ENCODE measurements at places on chromosomes 11 and 22.

DNA sequence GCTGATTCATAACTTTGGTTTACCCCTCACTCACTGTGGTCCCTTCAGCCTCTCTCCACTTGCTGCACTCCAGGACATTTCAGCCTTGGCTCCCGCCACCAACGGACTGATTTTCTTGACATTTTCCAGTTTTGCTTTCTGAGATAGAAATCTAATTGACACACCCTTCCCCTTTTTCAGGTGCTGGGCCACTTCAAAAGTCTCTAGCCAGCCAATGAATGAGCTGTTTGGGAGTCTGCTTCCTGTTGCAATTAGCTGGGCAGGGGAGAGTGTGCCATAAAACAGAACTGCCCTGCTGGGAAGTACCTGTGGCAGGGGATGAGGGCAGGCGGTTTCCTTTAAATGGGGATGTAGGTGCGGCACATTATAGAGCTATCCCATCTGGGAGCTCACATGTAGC is 21.1 kb upstream of the PLET1 start:
- no peak for DNase-seq

DNA sequence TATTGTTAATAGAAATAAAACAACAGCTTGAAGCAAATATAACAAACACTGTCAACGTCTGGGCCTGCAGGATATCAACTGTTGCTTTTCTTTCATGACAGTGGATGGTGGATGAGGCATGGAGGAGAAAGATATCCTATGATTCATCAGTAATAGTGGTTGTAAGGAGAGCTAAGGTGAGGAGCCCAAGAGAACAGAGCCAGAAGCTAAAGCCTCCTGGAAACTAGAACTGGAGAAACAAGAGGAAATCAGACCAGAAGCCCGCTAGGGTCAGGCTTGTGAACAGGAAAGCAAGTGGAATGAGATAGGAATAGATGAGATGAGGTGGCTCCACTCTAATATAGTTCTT is 37.7 kb upstream of the MMP12 start:
- no peak for DNase-seq

DNA sequence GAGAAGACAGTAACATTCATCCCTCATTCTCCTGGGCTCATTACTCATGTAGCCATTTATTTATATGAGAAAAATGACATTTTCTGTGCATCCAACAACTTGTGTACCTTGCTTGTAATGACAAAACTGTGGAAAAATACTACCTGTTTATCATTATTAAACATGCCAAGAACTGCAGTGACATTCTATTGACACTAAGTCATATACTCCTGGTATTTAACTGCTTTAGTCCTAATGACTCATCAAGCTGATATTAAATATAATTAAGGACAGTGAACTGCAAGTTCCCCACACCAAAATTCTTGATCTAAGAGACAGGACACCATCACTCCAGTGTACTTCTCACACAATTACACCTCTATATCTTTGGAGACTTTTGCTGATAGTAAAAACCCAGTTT is 1328.7 kb upstream of the RAG2 start:
- no peak for DNase-seq

- DNase-seq = no peak
Measured at GRCh38 chr11:130480711-130481140, 32.3 kb downstream of the ADAMTS15 start.

- DNase-seq = no peak
Measured at GRCh38 chr22:19419464-19420178, 11.9 kb downstream of the HIRA start.

- DNase-seq = no peak
Measured at GRCh38 chr11:86514453-86514852, 139.8 kb downstream of the CCDC81 start.

DNA sequence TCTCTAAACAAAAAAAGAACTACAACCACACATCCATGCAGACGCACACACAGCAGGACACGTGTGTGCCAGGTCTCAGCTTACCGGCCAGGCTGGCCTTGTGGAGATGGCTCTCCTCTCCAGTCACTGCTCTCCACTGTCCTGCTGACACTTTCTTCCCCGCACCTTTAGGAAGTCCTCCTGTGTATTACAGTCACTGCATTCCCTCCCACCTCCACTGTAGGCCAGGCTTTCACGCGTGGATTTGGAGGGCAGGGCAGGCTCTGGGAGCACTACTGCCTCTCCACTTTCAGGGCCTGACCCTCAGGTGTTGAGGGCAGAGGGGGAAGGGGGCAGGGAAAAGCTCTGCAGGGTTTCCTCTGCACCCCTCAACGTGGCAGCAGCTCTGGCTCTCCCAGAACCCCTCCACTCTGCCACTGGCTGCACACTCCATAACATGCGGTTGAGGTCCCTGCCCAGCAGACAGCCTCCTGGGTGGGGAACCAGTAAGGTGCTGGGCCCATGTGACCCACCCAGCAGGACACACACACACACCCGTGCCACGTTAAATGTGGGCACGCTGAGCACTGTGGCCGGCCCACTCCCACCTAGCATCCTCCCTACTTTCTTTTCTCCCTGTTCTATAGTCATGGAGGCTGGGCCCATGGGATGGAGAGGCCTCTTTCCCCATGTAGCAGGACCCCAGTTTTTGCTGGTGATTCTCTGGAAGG is 107.0 kb upstream of the PITPNB start:
- DNase-seq = no peak

- DNase-seq = no peak
Measured at GRCh38 chr22:23376256-23376655, 195.9 kb downstream of the BCR start.

GRCh38 chr22:41904450-41905410 is 10.1 kb downstream of the SHISA8 start:
- no peak for DNase-seq

GRCh38 chr22:24244144-24244787 is 616 bp downstream of the GGT5 start:
- DNase-seq = no peak

- DNase-seq = no peak
Measured at GRCh38 chr11:78250099-78250498, 61.4 kb downstream of the USP35 start.

- peak; percentile 90 for DNase-seq
Measured at GRCh38 chr11:73950869-73951710, at the start of gene DNAJB13. Gene DNAJB13 (plus strand): TSS chr11:73951026. CDS start chr11:73951070, 44 bp downstream.

DNA sequence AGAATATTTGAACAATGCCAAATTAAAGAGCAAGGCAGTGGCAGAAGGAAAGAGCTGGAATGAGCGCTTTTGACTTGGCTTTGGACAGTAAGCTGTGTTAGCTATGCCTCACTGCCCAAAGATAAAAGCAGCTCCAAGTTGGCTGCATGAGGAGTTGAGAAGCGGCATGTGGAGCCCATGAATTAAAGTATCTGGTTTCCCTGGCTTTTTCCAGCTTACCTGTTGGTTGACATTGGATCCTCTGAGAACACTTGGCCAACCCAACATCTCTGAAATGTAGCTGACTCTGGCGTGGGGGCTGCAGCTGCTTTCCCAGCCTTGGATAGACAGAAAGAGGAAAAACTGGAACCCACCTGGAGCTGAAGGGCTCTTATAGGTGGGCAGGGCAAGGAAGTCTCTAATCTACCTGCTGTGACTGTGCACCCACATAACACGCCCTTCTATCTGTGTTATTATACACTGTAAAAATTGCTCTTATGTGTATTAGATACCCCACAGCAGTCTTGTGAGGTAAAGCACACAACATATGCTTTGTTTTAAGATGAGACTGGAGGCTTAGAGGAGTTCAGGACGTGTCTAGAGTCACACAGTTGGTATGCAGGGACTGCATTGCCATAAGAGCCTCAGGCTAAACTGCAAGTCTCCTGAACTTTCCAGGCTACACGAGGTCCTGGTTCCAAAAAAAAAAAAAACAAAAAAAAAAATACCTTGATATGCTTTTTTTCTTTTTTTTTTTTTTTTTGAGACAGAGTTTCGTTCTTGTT is 5.8 kb downstream of the UBASH3B start:
- DNase-seq = no peak

DNA sequence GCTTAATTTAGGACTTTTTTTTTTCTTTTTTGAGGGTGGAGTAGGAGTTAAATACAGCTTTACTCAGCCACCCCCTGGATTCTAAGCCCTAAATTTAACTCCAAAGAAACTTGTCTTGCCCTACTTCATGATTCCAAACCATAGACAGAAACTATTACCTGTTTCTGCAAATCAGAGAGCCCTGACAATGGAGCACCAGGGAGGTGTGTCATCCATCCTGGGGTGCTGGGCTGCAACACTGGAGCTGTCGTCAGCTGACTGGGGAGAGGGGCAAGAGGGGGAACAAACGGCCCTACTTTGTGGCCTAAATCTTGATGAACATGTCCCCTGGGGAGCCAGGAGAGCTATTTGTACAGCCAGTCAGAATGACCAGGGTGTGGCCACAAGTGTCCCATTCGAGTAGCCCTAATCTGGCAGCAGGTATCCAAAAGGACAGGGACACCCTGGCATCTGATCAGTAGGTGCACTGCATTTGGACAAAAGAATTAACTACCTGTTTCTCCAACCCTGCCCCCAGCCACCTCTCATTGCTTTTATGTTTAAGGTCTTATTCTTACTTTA is 50.8 kb downstream of the PLEKHA7 start:
- no peak for DNase-seq

- DNase-seq = no peak
Measured at GRCh38 chr11:125553357-125553756, 15.9 kb upstream of the EI24 start.

DNA sequence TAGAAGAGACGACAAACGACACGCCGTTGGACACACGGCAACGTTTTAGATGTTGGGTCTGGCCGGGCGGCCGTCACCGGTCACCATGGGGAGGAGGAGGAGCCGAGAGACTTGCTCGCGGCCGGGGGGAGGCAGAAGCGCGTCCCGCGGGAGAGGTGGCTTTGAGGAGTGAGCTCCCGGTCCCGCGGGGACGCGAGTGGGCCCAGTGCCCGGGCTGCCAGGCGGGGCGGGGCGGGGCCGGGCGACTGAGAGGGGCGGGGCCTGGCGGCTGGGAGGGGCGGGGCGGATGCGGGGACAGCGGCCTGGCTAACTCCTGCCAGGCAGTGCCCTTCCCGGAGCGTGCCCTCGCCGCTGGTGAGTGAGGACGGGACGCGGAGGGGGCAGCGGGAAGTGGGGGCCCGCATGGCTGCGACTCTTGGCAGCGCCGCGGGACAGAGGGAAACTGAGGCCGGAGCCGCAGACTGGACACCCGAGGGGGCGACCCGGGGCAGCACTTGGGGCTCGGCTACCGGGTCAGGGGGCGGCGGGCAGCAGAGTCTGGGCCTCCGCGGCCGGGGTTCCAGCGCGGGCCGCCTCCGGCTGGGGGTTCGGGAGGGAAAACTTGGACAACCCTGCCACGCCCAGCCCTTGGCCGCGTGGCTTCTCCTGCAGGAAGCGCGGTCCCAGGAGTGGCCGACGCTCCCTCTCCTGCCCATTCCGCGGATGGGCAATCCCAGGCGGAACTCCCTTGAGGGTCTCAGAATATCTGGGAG is at the start of gene TSPO:
TSS of gene TSPO (plus strand) at position 309 of the 752 bp plus-strand sequence. CDS start 7,680 bp downstream, outside the sequence.
- peak; percentile 54 for DNase-seq

- no peak for DNase-seq
Measured at GRCh38 chr22:39382410-39382809, 17.2 kb upstream of the TAB1 start.

GRCh38 chr22:42803389-42803788 is 53.7 kb downstream of the ARFGAP3 start:
- DNase-seq = no peak

GRCh38 chr11:69327741-69328191 is 33.8 kb downstream of the MYEOV start:
- DNase-seq = no peak

DNA sequence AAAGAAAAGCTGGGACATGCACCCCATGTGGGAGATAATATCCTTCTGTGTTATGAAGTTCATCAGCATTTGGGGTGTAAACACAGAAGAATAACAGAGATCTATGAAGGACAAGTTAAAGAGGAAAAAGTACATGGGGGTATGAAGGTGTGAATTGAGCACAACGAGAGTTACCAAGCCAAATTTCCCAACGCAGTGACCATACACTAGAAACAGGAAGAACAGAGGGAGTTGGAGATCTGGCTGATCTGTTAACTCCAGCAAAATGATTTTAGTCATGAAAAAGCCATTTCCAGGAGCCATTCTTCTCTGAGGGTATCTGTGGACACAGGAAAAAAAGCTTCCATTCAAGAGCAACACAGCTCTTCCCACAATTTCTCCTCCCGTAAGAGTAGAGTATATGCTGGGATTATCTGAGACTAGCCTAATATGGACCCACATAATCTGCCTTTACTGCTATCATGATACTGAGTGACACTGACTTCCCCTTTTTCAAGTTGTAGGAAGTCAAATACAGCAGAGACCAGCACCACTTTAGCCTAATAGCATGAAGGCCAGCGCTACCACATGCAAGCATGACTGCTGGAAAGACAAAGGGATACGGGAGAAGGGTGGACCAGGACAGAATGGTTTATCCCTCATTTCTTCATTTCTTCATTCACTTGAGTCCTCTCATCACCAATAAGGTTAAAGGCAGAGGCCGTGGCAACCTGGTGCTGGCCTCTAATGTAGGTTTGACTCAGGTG is 19.6 kb upstream of the OR8D2 start:
- DNase-seq = no peak

DNA sequence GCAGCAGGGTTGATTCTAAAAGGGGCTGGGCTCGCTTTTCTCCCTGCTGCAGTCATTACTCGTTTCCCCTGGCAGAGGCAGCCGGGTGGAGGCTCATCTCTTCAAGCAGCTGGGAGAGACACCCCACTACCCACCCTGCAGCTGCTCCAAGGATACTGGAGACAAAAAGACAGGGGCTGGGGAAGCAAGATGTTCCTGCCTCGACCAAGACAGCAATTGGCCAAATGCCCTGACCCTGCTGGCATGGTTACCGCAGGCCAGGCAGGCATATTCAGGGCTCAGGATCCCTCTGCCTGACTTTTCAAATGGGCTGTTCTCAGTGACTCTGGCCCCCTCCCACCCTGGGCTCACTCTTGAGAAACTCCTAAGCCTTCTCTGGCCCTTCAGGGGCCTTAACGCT is 6.8 kb upstream of the RGL4 start:
- DNase-seq = no peak

GRCh38 chr11:35664977-35665441 is 2.4 kb downstream of the TRIM44 start:
- no peak for DNase-seq

- DNase-seq = no peak
Measured at GRCh38 chr11:58626934-58627483, 4.5 kb downstream of the CNTF start.

DNA sequence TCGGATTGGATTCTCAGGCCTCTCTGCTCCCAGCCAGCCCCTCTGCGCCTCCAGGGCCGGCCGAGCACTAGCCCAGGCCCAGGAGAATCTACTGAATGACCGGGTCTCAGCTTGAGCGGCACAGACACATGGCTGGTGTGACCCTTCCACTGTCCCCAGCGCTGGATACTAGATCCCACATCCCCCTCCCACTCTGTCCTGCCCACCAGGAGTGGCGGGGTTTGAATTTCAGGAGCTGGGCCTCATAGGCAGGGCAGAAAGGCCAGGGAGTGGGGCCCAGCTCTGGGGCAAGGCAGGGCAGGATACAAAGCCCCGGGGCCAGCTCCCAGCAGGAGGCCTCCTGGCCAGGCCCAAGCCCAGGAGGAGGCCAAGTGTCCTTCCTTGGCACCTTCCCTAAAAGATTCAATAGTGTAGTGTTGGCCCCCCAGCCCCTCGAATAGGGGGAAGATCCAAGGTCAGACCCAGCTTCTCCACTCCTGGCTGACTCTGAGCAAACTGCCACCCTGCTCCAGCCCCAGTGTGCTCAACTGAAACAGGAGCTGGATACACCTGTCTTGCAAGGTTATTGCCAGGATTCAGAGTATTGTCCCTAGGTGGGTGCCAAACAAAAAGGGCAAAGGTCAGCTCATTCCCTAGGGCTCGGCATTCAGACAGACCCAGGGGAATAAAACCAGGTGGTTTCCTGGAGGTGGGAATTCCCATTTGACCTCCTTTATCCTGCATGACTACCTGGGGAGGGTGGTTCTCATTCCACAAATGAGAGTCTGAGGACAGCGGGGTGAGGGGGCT is 22.5 kb upstream of the TCF20 start:
- DNase-seq = no peak
